ENCODE measurements at places on chromosomes 7 and 10. TPM values are rescaled to one million over a fixed set of nuclear protein-coding genes. Genes with fewer than 3 reads are reported as not detected.

DNA sequence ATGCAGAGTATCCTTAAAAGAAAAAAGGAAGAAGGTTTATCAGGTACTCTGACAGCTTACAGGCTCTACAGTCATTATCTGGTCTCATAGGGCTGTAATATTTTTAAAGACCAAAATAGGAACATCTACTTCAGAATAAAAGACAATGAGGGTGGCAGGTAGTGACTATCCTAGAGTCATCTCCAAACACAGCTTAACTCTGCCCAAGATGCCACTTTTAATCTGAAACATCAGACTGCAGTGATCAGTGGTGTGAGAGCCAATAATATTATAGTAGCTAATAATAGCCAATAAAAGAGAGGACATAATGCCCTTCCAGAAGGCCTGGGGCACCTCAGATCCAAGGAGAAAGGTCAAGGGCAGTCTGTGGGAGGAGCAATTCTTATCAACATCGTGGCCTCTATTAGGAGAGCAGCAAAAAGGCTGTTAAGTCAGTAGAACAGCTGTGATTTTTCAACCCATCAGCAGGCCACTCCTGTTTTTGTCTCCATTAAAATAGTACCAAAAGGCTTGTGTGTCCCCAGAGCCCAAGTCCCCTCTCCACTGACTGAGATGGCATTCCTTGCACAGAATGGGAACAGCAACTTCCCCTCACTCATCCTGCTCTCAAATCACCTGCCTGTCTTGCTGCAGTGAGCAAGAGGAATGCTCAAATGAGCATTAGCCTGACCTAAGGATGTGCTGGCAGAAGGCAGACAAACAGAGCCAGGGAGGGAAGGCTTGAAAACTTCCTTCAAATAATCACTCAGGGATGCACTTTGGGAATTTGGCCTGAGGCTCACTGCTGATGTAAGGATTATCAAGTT lies 20.7 kb upstream of the SPOCK2 start:
- no peaks in the 10 kb centered on the region for H3K27me3 ChIP-seq
- no peak overlapping the region for H3K4me3 ChIP-seq
- H3K4me1 ChIP-seq = peaks cover 5% of the 10 kb centered on the region
- no peak for DNase-seq
- no peak overlapping the region for H3K27ac ChIP-seq

- no peaks in the 10 kb centered on the region for H3K36me3 ChIP-seq
- no peaks in the 10 kb centered on the region for H3K4me1 ChIP-seq
- H3K27ac ChIP-seq = no peak overlapping the region
- H3K4me3 ChIP-seq = no peak overlapping the region
Measured at GRCh38 chr7:71442492-71443190, 310.7 kb downstream of the GALNT17 start.

- H3K27me3 ChIP-seq = no peaks in the 10 kb centered on the region
- H3K27ac ChIP-seq = no peak overlapping the region
- no peak for DNase-seq
- no peaks in the 10 kb centered on the region for H3K4me1 ChIP-seq
- H3K36me3 ChIP-seq = no peaks in the 10 kb centered on the region
Measured at GRCh38 chr10:3502673-3503072, 282.3 kb downstream of the KLF6 start.

DNA sequence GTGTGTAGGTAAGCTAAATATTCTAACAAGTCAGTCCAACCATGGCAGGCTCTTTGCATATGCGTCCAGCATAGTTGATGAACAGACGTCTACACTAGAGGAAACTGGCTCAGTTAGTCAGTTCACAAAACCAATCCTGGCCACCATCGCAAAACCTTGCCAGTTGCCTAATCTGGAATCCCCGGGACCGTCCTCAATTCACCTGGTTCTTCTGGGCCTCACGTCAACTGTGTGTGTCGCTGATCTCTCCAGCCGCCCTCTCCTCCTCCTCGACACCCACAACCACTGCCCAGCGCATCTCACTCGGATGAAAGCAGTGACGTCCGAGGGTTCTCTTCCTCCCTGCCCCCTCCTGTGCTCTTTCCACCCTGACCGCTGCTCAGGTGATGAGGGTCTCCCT lies 217.8 kb upstream of the SH2B2 start:
- no peak for DNase-seq
- peaks cover 16% of the 10 kb centered on the region for H3K4me1 ChIP-seq
- H3K4me3 ChIP-seq = no peak overlapping the region
- peaks cover 15% of the 10 kb centered on the region for H3K36me3 ChIP-seq

DNA sequence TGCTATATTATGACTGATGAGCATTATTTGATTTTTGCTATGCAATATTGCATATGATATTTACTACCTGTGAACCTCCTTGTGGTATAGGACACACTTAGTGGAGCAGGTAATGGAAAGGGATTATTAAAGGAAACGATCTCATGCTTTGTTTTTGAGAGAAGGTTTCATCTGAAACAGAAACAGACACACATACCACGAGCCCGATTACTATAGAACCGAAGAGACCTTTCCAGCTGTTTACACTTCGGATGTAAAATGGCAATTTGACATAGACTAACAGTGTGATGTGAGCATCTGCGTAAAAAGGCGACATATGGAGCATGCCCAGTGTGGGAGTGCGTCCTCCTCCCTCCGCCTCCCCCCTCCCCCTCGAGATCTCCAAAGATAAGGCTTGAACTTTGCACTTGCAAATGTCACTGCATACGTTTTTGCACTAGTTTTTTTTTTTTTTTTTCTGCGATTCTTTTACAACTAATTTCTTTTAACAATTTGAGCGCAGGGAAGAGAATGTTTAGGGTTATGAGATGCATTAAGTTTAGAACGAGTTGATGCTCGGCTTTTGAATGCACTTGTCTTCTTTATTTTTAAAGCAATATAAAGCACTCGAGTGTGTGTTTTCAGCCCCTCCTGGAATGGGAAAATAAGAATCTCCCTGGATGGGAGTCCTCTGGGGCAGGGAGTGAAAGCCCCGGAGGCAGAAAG lies 251.0 kb downstream of the NSUN6 start:
- H3K27me3 ChIP-seq = no peaks in the 10 kb centered on the region
- no peaks in the 10 kb centered on the region for H3K36me3 ChIP-seq
- DNase-seq = peak; percentile 54
- H3K27ac ChIP-seq = no peak overlapping the region

GRCh38 chr10:5467634-5468255 lies 31.6 kb downstream of the CALML5 start:
- no peak overlapping the region for H3K4me3 ChIP-seq
- H3K27me3 ChIP-seq = no peaks in the 10 kb centered on the region
- H3K4me1 ChIP-seq = no peaks in the 10 kb centered on the region
- H3K27ac ChIP-seq = no peak overlapping the region
- no peaks in the 10 kb centered on the region for H3K36me3 ChIP-seq
- DNase-seq = no peak

DNA sequence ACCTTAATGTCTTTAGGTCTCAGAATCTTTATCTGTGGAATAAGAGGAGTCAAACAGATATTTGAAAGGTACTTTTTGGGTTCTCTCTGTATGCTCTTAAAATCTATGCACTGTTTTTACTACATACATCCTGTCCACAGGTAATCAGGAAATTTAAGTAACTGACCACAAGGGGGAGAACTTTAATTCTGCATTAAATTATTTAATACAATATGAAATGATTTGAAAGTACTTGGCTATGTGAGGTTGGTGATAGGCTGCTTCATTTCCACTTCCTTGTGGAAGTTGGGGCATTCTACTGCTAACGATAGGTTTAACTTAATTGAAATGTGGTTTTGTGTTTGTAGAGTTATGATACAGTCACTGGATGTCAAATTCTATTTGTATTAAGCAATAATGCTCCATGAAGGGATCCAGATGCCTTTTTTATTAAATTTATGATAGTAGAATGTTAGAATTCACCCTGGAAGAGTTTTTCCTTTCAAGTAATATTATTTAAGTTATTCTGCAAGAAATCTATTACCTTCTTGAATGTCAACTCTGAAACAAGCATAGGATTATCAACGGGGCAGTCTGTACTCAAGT lies 6.0 kb downstream of the TEX47 start:
- no peaks in the 10 kb centered on the region for H3K27me3 ChIP-seq
- no peaks in the 10 kb centered on the region for H3K4me1 ChIP-seq
- no peak overlapping the region for H3K27ac ChIP-seq
- no peak for DNase-seq
- no peak overlapping the region for H3K4me3 ChIP-seq

DNA sequence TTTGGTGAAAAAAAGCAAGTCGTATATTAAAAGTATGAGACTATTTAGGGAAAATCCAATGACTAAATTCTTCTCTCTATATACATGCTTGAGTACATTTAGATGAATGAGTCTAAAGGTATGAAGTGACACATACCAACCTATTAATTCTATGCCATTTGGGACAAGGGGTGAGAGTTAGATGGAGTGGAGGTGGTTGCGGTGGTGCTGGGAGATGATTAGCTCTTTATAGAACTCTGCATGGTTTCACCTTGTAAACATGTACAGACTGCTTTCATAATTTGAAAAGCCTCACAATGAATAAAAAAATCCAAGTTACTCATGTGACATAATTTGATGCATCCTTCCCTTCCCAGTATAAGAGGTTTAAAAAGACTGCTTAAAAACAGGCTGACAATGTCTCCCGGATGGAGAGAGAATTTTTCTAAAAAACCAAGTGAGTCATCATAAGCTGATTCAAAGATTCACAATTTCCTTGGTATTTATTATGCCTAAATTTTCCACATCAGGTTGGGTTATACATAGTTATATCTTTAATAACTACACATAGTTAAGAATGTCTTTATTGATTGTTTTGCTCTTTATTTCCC lies 572.8 kb downstream of the REEP3 start:
- H3K27me3 ChIP-seq = no peaks in the 10 kb centered on the region
- H3K36me3 ChIP-seq = no peaks in the 10 kb centered on the region
- DNase-seq = no peak
- H3K4me3 ChIP-seq = no peak overlapping the region

DNA sequence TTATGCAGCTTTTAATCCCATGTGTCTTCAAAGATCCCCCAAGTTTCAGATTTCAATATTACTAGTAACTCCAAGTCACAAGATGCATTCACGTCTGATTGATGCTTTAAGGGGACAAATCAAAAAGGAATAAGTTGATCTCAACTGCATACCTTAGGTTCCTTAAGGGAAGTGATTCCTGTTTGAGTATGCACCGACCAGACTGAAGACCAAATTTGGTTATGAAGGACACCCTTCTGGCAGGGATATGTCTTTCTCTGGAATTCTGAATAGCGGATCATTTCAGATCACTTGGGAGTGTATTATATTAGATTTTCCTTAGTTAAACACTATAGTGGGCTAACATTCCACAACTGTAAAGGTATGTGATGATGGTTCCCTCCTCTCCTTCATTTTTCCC lies 4.3 kb downstream of the KIF5B start:
- peak overlapping the region; percentile 26 for H3K4me3 ChIP-seq
- no peaks in the 10 kb centered on the region for H3K27me3 ChIP-seq
- peak overlapping the region; percentile 28 for H3K27ac ChIP-seq
- no peaks in the 10 kb centered on the region for H3K36me3 ChIP-seq
- DNase-seq = no peak

- H3K36me3 ChIP-seq = no peaks in the 10 kb centered on the region
- no peak overlapping the region for H3K27ac ChIP-seq
- no peaks in the 10 kb centered on the region for H3K27me3 ChIP-seq
Measured at GRCh38 chr10:49310460-49310859, 11.5 kb downstream of the C10orf71 start.

- H3K36me3 ChIP-seq = no peaks in the 10 kb centered on the region
- no peaks in the 10 kb centered on the region for H3K4me1 ChIP-seq
- H3K27ac ChIP-seq = no peak overlapping the region
- H3K4me3 ChIP-seq = no peak overlapping the region
- DNase-seq = no peak
Measured at GRCh38 chr7:132436121-132436520, 140.1 kb downstream of the PLXNA4 start.

- no peak for DNase-seq
- H3K4me1 ChIP-seq = peaks cover 24% of the 10 kb centered on the region
- H3K4me3 ChIP-seq = no peak overlapping the region
- H3K36me3 ChIP-seq = peaks cover 15% of the 10 kb centered on the region
- no peaks in the 10 kb centered on the region for H3K27me3 ChIP-seq
Measured at GRCh38 chr10:870564-871166, 60.8 kb downstream of the LARP4B start.

DNA sequence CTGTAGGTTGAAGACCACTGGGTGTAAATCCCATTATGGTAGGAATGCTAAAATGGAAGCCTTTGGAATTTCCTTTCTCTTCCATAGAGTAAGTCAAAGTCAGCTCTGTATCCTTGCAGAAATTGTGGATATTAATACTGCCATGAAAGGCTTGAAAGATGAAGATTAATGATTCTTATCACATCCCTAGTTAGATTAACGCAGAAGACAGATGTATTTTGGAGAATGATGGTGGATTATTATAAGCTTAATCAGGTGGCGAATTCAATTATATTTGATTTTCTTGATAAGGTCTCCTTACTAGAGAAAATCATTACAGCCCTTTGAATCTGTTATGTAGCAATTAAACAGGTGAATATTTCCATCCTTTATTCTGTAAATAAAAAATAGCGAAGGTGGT lies 270.1 kb downstream of the PHF14 start:
- no peaks in the 10 kb centered on the region for H3K27me3 ChIP-seq
- H3K4me1 ChIP-seq = no peaks in the 10 kb centered on the region
- H3K27ac ChIP-seq = no peak overlapping the region
- DNase-seq = no peak
- H3K36me3 ChIP-seq = no peaks in the 10 kb centered on the region

DNA sequence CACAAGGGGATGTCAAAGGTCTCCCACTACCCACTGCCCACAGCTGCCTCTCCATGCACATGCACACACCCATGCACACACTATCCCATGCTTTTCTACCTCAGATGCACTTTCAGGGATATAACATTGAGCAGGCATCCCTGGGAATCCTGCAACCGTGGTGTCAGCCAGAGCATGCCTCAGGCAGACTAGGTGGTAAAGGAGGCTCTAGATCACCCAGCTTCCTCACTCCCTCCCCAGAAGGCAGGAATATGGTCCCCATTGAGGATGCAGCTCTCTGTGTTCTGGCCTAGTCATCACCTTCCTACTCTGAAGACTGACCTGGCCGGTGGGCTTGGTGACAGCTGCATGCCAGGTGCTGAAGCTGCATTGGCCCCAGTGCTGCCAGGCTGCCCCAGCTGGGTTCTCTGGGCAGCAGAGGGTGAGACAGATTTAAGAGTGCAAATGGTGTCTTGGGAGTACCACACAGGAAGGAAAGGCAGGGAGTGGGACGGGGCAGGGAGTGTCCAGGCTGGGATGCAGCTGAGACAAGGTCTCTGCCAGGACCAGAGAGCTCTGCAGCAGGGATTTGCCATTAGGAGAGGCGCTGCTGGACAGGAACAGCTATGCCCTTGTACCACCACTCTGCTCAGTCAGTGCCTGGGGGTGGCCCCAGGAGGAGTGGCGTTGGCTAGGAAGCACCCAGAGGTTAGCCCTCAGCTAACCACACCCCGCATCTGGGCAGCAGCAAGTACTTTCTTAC lies 53.4 kb upstream of the GDF10 start:
- no peaks in the 10 kb centered on the region for H3K27me3 ChIP-seq
- H3K36me3 ChIP-seq = no peaks in the 10 kb centered on the region
- no peak for DNase-seq
- H3K4me3 ChIP-seq = no peak overlapping the region
- H3K4me1 ChIP-seq = no peaks in the 10 kb centered on the region
- H3K27ac ChIP-seq = no peak overlapping the region

GRCh38 chr10:46106410-46107255 lies 60.6 kb upstream of the MSMB start:
- no peak overlapping the region for H3K27ac ChIP-seq
- H3K36me3 ChIP-seq = no peaks in the 10 kb centered on the region
- H3K27me3 ChIP-seq = peaks cover 5% of the 10 kb centered on the region
- no peak for DNase-seq
- H3K4me3 ChIP-seq = peak overlapping the region; percentile 60
- H3K4me1 ChIP-seq = no peaks in the 10 kb centered on the region

Gene FRMD4A
- total RNA-seq = 65.5 TPM

Gene SHH
- total RNA-seq = not detected

Gene ANKRD30A
- total RNA-seq = 0.58 TPM

Gene INPP5F
- total RNA-seq = 36.3 TPM

Gene ACSM6
- not detected for total RNA-seq

Gene PVRIG
- total RNA-seq = 27.4 TPM

Gene TIMM23
- total RNA-seq = 90.0 TPM

Gene GPR141
- 1.2 TPM for total RNA-seq

Gene OR2A12
- not detected for total RNA-seq

All from GM12878 (cell line).